ENCODE measurements at places on chromosomes 2 and 18.

DNA sequence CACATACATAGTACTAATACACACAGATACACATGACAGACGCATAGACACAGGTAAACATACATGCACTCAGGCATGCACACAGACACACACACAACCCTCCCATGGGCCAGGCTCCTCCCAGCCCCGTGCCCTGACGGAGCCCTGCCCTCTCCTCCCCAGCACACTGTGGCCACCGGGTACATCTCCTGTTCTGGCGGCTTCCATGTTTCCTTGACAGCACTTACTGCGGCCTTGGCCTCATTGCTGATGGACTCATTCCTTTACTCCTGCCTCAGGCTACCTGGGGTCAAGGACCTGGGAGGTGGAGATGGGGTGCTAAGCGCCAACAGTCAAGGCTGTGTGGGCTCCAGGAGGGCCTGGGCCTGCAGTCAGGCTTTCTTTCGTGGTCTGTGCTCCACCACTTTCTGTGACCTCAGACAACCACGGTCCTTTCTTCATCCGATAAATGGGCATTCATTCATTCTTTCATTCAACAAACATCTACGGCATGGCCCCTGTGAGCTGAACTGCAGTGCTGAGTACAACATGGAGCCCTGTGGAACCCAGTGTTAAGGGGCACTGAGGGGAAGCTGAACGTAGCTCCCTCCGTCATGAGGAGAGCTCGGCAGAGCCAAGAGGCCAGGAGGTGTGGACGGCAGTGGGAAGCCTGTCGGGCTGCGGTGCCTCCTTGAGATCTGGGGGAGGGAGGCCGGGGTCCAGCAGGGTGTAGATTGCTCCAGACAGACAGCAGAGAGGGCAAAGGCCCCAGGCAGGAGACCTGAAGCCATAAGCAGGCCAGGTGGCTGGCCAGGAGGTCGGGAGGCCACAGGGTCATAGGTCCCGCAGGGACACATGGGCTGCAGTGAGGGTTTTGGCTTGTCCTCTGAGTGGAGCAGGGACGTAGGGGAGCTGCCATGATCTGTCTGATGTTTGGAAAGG, 190.4 kb upstream of the HDAC4 start:
- no peak for DNase-seq

DNA sequence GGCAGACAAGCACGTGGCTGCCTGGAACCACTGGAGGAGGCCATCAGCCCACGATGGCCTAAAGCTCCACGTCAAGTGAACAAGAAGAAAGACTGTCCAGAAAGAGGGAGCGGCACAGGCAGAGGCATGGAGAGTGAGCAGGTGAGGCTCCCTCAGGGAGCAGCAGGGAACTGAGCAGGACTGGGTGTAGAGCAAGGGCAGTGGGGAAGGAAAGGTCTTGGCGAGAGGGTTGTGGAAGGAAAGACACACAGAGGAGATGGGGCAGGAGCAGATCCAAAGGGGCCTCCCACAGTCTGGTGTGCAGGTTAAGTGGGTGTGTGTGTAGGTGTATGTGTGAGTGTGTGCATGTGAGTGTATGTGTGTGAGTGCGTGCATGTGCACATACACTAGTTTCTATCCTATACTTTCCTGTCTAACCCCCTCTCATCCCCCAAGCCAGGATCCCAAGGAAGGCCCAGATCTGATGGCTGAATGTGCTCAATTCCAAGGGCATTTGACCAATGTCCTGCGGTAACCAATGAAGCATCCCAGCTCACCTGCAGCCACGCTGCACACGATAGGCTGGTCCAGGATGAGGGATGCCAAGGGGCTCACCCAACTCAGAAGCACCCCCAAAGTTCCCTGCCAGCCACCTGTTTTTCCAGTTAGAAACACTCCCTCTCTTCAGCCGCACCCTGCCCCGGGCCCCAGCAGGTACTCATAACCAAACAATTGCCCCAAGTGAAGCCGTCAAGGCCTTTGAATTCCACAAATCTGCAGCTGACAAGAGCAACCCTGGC, 262.5 kb upstream of the RAB6C start:
- DNase-seq = no peak

GRCh38 chr2:135985826-135986393, 484 bp upstream of the DARS1 start:
- no peak for DNase-seq

- no peak for DNase-seq
These were observed 950.8 kb upstream of the SLC39A10 start for GRCh38 chr2:194706179-194706578.

GRCh38 chr18:58497845-58498244, 131.0 kb downstream of the ALPK2 start:
- DNase-seq = no peak

All from B cell (primary cell).